ENCODE measurements at places on chromosomes 12 and 14.

GRCh38 chr12:109130297-109131153 lies 14.1 kb downstream of the ACACB start:
- DNase-seq: no peak

DNA sequence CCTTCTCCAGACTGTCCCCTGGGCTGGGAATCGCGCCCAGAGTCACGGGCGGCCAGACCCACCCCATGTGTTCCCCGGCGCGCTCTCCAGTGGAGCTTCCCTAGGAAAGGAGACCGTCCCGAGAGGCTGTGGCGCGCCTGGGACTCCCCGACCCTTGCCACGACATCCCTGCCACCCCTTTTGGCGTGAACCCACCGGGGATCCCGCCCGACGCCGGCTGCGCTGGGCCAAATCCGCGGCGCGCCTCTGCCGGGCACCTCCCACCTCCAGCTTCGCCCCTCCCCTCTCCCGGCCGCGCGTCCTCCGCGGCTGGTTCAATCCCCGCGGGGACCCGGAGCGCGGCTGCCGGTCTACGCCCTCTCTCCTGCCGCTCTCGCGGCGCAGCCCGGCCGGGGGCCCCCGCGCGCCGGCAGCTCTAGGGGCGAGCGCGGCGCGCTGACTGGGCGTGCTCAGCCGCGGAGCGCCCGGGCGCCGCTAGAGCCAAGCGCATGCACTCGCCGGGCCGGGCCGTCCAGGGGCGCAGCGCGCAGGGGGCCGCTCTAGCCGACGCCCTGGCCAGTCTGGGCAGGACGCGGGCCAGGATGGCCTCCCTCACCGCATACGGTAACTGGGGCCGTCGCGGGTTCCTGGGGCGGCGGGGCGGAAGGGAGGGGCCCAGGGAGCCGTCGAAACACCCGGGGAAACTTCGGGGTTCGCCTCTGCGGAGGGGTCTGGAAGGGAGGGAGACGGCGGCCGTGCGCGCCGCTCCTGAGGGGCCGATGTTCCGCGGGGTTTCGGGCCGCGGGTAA lies 77.4 kb upstream of the ANO4 start:
- no peak for DNase-seq

- DNase-seq: no peak
Observed at GRCh38 chr12:41627476-41627875, 439.4 kb downstream of the PDZRN4 start.

- DNase-seq: no peak
Observed at GRCh38 chr14:58822856-58823255, 185.1 kb downstream of the DACT1 start.

- DNase-seq: no peak
Observed at GRCh38 chr12:131692431-131692830, 18.5 kb upstream of the SFSWAP start.

- DNase-seq: peak; percentile 73
Observed at GRCh38 chr14:99754141-99755067, 38.8 kb upstream of the EML1 start.

GRCh38 chr14:67763158-67763822 lies 53.1 kb downstream of the ZFYVE26 start:
- DNase-seq: no peak

DNA sequence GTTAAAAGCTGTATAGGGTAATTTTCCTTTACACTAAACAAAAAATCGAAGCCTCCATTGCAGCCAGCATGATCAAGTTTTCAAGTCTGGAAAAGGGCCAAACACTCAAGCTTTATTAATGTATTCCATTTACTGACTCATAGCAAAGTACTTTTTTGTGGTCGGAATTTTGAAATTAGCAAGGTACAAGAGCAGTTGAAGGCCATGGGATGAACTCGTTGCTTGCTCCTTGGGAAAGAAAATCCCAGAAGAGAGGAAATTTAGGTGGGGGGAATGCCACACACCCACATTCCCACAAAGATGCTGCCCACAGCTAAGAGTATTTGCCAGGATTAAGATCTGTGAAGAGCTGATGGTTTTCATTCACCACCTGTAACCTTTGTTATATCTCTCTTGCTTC lies 333.7 kb downstream of the EGLN3 start:
- no peak for DNase-seq

DNA sequence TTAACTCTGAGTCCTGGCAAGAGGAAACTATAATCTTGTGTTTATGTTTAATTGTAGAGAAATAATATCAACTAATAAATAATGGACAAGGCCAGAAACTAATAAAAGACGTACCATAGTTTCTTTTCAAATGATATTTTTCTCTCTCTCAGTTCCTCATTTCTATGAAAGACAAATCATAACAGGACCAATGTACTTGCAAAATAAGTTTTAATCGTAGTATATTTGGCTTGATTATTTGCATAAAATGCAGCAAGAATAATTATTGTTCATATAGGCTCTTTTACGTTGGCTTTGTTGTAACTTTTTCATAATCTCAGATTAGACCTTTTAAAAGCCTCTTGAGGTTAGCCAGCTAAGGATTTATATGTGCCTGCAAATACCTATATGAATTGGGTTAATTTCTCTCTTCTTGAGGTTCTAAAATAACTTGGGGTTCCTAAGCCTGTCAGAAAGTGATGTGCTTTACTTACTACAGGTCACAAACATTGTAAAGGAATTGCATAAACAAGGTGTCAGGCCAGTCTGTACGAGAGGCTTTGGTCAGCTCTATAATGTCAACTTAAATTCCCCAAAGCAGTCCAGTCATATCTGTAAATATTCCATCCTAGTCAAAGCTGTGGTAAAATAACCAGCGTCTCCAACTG lies 152.8 kb upstream of the PTPRQ start:
- no peak for DNase-seq

- DNase-seq: no peak
Observed at GRCh38 chr14:40629144-40629543, 977.5 kb upstream of the LRFN5 start.

- no peak for DNase-seq
Observed at GRCh38 chr12:46404225-46404631, 31.7 kb upstream of the SLC38A2 start.
